Activated gamma-delta T cell (primary cell): ENCODE measurements at places on chromosomes 11 and 22.

DNA sequence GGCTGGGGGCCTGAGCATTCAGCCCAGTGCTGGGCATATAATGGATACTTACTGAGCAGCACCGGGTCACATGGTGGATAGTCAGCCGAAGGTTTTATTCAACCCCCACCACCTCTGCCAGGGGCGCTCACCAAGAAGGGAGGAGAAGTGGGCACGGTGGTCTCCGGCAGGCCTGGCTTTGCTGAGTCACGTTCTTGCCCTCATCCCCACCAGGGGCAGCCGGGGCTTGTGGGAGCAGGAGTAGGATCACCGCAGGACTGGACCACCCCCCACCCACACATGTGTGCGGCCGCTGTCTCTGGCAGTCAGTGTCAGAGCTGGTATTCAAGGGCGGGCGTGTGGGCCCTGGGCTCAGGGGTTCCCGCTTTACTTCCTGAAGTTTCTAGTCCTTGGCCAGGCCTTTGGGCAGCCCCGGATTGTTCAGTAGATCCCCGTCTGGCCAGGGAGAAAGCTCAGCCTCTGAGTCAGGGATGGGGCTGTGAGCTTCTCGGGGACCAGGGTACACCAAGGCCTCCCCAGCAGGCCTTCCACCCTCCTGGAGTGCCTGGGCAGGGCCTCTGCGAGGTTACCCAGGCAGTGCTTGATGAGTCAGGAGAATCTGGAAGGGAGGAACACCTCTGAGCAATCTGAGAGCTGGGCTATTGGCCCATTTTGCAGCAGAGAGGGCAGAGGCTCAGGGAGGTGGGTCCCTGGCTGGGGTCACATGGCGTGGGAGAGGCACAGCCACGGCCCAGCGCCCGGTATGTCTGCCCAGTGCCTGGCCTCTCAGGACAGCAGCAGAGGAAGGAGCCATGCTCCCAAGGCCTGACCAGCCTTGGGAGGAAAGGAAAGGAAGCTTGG, 60.6 kb downstream of the RTL6 start:
- DNase-seq, result no peak

DNA sequence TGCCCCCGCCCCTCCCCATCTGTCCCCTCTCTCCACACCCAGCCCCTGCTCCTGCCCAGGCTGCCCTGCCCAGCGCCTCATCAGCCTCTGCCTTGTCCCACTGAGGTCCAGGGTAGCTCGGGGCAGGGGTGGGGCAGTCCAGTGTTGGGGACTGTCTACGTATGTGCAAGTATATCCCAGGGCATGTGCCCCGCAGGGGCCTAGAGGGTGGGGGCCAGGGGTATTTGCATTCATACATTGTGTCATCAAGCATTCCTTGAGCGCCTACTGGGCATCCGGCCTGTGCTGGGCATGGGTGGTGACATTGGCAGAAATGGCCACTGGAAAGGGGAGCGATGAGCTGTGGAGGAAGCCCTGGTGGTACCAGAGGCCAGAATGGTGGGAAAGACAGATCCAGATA, 17.6 kb upstream of the TAB1 start:
- DNase-seq, result no peak

GRCh38 chr22:45493286-45493771, 9.4 kb upstream of the FBLN1 start:
- no peak for DNase-seq

GRCh38 chr11:117875382-117876058, 938 bp downstream of the FXYD6 start:
- no peak for DNase-seq

- DNase-seq, result no peak
These were observed 15.2 kb downstream of the NAT10 start for GRCh38 chr11:34120651-34121050.

- DNase-seq, result no peak
These were observed 56.2 kb upstream of the SC5D start for GRCh38 chr11:121236115-121237001.

DNA sequence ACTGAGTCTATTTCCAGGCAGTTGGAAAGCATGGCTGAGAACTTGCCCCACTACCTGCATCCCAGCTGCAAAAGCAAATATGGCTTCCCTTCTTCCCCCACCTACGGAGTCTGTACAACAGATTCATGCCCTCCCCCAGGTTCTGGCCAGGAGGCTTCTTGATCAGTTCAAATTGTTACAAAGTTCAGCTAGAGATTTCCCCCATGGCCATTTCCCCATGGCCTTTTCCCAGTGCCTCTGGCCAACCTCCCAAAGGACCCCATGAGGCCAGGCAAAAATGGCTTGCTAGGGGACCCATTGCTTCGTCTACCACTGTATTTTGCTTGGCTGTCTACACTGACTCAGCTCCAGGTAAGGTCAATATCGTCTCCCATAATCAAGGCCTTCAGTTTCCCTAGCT, 203.3 kb downstream of the DLG2 start:
- no peak for DNase-seq

DNA sequence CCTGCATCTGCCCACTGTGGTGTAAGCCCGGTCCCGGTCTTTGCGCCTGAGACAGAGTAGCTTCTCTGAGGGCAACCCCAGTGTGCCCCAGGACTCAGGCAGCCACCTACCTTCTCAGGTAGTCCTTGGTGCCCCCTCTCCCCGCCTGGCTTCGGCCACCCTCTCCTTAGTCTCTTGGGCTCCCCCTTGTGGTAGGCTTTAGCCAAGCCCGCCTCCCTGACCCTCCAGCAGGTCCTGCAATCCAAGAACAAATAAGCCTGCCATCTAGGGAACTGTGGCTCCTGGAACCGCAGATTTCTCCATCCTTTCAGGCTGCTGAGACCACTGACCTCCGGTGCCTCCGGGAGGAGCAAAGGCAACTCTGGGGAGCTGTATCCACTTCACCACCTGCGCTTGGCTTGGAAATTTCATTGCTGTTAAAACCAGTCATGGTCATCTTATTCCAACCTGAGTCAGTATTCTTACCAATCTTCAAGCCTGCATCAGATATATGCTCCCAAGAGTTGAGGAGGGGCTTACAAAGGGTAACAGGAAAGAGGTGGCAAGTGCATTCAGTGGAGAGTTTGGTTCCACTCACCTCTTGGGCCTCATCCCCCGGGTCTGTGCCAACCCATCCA, 52.8 kb upstream of the TENM4 start:
- DNase-seq, result no peak

DNA sequence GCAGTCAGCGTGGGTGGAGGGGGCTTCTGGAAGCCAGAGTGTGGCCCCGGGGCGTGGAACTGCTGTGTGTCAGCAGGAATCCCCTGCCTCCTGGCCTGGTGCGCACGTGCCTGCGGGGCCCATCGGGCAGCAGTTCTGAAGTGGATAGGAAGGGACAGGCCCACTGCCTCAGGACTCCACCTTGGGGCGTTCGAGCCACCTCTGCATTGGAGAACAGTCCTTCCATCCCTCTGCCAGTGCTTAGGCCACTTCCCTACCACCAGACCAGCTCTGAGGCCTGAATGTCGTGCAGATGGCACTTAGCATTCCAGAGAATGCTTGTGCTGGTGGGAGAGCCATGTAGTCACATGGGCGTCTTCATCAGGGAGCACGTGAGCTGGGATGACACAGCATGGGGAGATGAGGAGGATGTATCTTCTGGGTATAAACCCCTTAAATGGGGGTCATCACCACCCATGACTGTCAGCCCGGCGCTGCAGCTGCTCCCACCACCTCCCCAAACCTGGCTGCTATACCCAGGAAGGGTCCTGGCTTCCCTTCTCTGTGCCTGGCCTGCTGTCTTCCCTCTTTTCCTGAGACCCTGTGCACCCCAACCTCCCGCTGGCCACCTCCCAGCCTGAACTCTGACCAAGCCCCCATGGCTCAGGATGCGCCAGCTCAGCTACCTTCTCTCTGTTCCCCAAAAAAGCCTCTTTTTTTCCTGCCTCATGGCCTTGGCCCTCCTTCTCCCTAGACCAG, 9.7 kb downstream of the INCENP start:
- DNase-seq, result no peak

GRCh38 chr22:50537765-50538164, 7.9 kb upstream of the KLHDC7B start:
- no peak for DNase-seq

DNA sequence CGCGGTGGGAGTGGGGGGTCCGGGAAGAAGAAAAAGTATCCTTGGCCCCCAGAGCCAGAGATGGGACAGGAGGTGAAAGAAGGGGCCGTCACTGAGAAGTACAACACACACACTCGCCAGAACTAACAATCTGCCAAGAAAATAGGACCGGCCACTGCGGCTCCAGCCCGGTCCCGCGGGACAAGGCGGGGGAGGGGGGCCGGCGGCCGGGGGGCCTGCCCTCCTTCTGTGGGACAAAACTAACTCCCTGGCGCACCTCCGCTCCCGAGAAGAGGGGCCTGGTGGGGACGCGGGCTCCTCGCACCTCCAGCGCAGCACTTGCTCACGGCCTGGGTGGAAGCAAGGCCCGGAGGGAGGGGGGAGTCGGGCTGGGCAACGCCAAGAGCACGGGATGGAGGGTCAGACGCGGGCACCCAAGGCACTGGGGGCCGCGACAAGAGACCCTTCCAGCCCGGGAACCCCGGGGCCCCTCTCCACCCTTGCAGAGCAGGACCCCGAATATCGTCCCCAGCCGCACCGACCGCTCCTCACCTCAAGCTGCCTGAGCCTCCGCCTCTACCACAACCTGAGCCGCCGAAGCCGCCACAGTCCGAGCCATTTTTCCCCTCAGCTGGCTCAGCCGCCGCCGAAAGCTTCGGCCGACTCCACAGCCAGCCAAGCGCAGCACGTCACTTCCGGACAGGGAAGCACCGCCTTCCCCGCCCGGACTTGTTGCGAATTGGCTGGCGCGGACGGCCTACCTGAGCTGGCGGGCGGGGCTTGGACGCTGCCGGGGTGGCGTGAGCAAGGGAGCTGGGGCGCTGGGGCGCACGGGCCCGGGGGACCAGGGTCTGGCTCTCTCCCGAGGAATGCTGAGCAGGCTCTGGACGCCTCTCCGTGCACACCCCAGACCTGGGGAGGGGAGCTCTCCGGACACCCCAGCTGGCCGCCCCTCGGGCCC, at the start of gene PIK3C2A:
PIK3C2A (minus strand) TSS at position 670 of the 940 bp plus-strand sequence. CDS start 38,245 bp downstream, outside the sequence.
- DNase-seq, result peak; percentile 85

GRCh38 chr11:19951558-19952115, 208.6 kb downstream of the DBX1 start:
- DNase-seq, result no peak

- no peak for DNase-seq
These were observed 29.0 kb downstream of the LAYN start for GRCh38 chr11:111569476-111569875.

DNA sequence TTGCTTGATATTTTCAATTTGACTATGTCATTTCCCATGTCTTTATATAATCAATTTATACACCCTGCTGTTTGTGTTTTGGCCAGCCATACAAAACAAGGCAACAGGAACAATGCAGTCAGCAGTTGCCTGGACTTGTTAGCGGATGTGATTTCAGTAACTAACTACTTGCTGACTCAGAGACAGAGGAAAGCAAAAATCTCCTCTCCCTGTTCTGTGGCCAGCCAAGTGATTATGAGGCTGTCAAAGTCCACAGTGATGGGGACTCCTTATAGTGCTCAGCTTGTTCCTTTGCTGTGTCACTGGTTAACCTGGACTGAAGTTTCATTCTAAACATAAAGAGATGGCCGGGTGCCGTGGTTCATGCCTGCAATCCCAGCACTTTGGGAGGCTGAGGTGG, 32.6 kb upstream of the APLP2 start:
- DNase-seq, result no peak

GRCh38 chr11:114175706-114176105, 116.2 kb downstream of the ZBTB16 start:
- no peak for DNase-seq

DNA sequence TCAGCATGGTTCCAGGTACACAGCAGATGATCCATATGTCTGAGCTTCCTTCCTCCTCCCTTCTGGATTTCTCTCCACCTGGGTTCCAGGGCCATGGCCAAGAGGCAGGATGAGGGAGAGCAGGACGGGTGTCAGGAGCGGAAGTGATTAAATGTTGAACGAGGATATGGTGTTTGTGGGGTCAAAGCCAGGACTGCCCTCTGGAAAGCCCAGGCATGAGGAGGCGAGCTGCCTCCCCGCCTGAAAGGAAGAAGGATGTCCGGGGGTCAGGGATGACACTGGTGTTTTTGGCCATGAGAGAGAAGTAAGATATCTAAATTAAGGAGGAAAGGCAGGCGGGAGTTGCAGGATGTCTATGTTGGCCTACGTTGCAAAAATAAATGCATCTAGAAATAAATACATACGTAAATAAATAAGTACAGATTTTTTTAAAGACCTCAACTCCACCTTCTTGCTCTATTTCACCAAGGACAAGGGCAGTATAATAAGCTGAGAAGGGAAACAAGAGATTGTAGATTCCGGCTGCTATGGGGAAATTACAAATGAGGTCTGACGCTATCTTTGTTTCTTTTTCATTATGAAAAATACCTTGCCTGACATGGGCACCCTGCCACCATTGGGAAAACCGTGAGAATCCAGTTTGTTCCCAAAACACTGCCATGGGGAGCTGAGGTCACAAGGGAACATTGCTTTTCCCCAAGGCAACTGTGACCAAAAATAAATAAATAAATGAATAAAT, 27.6 kb upstream of the LIPT2 start:
- DNase-seq, result no peak

DNA sequence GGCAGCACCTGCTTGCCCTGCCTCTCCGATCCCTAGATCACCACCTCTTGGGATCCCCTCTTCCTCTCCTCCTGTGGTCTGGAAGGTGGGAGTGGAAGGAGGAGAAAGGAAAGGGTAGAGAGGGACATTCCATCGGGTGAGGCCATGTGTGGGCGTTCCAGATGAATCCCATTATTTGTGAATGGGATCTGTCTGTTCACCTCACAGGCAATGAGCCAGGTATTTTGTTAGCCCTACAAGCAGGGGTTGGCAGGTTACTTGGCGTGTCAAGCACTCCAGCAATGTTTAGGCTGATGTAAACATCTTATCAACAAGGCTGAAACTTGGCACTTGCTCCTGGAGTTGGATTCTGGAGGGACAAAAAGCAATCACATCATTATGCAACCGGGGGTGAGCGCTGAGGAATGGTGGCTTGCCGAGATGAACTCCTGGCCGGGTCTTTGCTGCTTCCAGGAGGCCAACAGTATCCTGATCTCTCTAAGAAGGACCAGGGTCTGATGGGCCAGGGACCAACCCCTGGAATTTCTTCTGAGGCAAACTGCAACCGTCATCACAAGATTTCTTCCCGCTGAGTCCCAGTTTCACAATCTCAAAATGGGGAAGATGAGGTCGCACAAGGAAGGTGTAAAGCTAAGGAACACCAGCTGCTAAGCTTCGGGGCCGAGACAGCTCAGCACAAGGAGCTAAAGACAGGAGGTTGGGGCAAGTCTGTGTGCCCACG, 7.8 kb downstream of the ADAMTS8 start:
- no peak for DNase-seq
